Activated naive CD4-positive, alpha-beta T cell (primary cell): ENCODE measurements at places on chromosomes 5 and 9.

GRCh38 chr9:113463418-113464285 lies at the start of gene RGS3:
RGS3 (plus strand) TSS chr9:113463727; CDS start chr9:113463803, 76 bp downstream.
- no peak for DNase-seq

DNA sequence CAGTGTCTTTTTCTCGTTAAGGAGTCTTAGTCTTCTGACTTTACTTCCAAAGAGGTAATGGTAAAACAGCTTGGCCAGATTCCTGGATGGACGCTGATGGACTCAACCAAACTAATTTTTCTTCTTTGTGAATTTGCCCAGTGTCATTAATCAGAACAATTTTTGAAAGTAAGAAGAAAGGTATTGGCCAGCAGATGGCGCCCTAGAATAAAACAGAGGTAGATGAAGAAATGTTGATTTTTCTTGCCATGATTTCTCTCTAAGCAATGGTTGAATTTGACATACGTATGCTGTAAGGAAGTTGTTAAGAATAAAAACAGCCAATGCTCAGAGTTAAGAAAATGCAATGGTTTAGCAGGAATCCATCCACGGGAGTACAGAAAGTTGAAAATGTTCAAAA lies 500.0 kb downstream of the DIRAS2 start:
- no peak for DNase-seq

- no peak for DNase-seq
These were observed 15.5 kb downstream of the GOLPH3 start for GRCh38 chr5:32158679-32158975.

DNA sequence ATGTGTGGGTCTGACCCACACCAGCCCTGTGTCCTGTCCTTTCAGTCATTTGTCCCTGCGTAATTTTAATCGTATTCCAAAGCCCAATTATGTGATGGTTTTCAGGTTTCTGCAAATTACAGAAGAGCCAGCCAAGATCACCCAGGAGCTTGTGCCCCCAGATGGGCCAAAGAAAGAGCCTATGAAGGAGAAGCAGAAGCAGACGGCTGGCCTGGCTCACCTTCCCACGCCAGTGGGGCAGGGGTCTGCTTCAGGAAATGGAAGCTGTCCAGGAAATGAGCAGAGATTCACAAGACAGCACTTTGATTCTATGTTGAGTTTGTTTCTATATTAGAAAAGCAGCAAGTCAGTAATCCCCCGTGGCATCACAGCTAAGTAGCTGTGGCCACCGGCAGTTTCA lies 11.7 kb downstream of the S1PR3 start:
- DNase-seq = no peak

DNA sequence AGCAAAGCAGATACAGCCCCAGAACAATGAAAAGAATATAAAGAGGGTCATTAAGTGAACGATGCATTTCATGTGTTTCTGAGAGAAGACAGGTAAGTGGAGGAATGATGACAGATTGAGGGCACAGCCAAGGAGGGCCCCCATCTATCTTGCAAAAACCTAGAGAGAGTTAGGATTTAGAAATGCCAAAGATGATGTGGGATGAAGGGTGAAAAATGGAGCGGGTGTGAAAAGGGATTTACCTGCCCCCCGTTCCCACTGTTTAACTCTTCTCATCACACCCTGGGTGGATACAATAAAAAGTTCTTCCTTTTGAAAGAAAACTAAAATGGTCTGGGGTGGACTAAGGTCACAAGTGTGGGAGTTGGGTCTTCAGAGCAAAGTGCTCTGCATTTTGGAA lies 18.5 kb upstream of the PPP2R2B start:
- DNase-seq = no peak

GRCh38 chr5:73968729-73969128 lies 342.7 kb downstream of the ARHGEF28 start:
- no peak for DNase-seq

DNA sequence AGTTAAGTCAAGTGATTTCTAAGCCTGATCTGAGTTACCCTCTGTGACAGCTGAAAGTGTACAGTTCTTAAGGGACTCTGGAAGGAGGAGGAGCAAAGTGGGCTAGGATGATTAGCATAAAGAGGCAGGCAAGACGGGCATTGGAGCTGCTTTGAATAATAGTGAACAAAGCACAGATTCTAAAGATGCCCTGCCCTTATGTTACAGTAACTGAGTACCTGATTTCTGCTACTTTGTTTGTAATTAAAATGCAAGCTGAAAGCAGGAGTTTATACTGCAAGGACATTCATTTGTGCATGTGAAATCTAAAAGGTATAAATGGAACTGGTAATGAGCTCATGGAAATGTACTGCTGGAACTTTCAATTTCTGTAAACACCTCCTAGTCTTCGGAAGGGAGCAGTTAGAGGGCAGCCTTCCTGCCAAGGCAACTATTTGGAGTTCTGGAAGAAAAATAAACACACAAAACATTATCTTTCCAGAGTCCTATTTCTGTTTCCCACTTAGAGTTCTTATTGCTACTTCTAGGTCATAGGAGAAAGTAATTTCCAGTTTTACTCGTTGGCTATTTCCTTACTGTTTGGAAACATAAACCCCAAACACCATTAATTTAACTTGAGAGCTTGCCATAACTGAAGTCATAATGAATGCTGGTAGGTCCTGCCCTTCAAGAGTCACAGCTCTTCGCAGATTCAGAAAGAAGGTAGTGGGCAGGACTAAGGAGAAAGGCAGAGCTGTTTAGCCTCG lies at the start of gene RANBP3L:
Gene RANBP3L, minus strand, starts transcription at position 45 of the 746 bp plus-strand sequence. CDS start 486 bp downstream, outside the sequence.
- DNase-seq = no peak

GRCh38 chr9:109422641-109423040 lies 75.5 kb downstream of the PTPN3 start:
- no peak for DNase-seq

GRCh38 chr9:136741883-136742571 lies 713 bp downstream of the LCN10 start:
- DNase-seq = no peak

GRCh38 chr5:31408814-31409213 lies 123.1 kb downstream of the DROSHA start:
- no peak for DNase-seq

DNA sequence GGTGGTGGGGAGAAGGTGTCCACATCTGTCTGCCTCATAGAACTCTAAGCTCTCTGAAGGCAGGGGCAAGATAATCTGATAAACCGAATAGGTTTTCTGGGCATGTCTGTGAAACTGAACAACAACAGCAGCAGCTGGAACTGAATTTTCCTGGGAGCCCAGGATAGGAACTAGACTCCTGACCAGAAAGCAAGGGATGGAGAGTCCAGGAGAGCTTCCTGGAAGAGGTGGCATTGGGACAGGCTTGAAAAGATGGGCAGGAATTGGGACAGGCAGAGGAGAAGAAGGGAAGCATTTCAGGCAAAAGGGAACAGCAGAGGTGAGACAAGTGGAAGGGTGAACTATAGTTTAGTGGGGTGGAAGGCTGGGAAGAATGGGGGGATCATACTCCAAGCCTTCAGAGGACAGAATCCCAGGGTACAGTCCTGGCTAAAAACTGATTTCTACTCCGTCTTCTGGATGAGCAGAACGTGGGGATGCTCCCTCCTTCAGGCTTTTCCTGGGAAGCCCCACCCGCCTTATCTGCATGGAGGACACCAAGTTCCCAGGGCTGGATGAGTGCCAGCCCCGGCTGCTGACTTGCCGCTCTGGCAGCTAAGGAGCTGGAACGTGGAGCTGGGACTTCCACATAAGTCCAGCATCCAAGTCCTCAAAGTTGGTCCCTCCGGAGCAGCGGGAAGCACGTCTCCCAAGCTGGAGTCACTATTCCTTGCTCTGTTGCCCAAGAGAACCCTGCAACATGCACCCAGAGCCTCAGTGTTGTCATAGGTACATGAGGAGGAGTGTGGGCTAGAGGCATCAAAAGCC lies 13.9 kb upstream of the KIF12 start:
- no peak for DNase-seq

GRCh38 chr5:3912790-3913189 lies 317.2 kb downstream of the IRX1 start:
- DNase-seq = no peak

DNA sequence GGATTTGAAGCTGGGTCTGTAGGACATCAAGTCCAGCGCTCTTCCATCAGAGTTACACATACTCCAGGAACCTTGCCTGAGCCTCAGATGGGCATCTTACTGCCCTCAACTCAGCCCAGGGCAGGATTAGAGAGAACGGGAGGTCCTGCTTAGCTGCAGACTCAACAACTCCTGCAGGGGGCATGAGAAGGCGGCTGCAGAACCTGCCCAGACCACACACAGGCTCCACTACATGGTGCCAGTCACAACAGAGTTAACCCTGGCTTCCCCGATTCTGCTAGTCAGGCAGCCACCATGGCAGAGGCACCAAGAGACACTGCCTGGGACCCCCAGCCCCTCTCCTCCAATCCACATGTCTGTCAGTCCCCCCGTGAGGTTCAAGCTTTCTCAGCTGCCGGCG lies 23.9 kb upstream of the CPLX2 start:
- no peak for DNase-seq

GRCh38 chr5:112738191-112738560 lies 491 bp downstream of the APC start:
- no peak for DNase-seq

DNA sequence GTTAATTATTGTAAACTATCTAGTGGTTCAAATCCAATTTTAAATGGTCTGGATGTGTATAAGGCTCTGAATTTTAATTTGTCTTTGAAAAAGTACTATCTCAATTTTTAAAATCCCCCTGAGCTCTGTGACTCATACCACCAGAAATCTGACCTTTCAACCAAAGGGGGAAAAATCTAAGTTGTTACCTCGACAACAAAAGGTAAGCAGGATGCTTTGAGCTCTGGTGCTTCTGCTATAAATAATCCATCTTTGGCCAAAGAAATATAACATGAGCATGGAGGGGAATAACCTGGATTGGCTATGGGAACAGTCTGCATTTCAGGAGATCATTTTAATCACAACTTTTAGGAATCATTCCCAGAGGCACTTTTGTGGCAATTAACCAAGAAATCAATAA lies 76.3 kb upstream of the PCSK1 start:
- no peak for DNase-seq

GRCh38 chr9:89418474-89418845 lies 79.5 kb downstream of the SEMA4D start:
- DNase-seq = no peak
